ENCODE measurements at places on chromosomes 3 and 15.

DNA sequence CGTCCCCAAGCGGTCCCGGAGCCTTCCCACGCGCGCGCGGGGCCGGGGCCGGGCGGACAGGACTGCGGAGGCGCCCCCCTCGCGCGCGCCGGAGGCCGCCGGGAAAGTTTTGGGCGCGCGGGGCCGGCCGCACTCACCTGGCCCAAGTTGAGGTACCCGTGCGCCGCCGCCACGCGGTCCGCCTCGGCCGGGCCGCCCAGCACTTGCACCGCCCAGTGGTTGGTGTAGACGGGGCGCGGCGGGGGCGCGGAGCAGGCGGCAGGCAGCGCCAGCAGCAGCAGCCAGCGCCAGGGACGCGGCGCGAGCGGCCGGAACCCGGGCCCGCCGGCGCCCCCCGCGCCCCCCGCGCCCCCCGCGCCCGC, 289 bp downstream of the PCSK6 start:
- DNase-seq = no peak

GRCh38 chr15:100284191-100284590, 57.6 kb downstream of the ADAMTS17 start:
- no peak for DNase-seq

DNA sequence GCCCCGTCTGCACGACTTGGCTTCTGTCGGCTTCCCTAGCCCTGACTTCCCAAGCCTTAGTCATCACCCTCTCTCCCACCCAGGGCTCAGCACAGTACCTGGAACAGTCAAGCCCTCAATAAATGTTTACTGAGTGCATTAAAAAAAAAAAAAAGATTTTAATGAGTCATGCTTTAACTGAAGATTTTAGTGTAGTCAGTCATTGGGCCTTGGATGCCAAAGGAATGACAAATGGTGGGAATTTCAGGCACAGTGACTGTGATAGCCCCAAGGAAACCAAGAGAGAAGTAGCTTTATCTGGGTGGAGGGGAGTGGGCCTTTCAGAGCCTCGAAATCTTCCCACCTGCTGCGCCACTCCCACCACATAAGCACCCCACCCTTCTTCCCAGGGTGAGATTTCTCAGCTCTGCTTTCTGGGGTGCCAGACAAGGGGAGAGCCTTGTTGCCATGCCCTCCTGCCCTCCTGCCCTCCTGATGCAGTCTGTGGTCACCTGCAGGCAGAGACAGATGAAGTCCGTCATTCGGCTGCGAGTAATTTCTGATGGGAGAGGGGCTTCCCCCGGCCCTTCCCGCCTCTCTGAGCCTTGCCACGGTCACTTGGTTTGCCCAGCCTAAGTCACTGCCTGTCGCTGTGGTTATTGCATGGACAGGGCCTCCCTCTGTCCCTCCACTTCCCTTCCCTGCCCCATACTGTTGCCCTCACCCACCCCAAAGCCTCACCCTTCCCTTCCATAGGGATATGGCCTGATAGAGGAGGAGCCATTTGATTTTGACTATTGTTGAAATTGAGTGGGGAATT, 41.8 kb downstream of the SMAD3 start:
- no peak for DNase-seq

DNA sequence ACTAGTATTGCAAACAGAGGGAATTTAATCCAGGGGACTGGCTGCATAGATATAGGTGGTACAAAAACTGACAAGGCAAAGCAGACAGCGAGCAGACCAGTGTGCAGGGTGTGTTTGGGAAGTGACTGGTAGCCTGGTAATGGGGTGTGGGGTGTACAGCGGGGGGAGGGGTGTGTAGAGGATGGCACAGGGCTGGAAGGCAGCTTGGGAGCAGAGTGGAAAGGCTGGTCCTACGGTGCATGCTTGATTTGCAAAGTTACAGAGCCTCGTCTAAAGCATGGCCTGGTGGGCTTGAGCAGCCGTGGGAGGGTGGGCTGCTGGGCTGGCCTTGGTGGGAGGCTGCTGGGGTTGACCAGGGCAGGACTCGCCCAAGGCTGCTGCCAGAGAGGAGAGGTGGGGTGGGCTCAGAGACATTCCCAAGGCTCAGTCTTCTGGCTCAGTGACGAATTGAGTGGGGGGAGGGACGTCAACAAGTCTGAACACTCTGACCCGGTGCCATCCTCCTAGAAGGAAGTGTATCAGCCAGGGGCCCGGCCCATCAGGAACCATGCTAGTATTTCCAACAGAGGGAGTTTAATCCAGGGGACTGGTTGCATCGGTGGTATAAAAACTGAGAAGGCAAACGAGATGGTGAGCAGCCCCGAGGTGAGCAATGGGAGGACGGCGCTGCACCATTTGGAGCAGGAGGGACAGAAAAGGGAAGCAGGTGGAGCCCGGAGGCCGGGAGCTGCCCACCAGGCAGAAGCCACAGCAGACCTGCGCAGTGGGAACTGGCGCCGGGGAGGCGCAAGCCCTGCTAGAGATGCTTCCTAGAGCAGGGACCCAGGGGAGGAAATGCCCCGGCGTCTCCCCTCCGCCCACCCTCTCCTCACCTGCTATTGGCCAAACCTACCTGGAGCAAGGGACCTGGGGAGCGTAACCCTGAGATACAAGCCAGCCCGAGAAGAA, 29.2 kb downstream of the CPN2 start:
- DNase-seq = no peak

DNA sequence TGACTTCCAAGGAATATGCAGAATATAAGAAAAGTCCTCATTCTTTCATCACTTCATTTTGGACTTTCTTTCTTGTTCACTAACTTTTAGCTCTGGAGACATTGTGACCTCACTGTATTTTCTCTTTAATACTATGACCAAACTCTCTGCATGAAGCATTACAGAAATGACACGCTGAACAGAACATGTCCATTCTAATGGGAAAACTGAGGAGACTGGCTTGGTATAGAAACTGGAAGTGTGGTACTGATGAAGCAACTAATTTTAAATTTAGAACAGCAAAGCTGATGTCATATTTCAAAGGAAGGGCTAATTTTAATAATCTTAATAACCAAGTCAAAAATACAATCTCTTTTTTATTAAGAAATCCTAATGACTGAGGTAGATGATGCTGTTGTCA, 4.7 kb downstream of the DPH3 start:
- DNase-seq = no peak

GRCh38 chr15:66986951-66987350, 78.5 kb upstream of the SMAD3 start:
- no peak for DNase-seq
